SW 1271 (cell line): ENCODE measurements at places on chromosomes 5 and 9.

DNA sequence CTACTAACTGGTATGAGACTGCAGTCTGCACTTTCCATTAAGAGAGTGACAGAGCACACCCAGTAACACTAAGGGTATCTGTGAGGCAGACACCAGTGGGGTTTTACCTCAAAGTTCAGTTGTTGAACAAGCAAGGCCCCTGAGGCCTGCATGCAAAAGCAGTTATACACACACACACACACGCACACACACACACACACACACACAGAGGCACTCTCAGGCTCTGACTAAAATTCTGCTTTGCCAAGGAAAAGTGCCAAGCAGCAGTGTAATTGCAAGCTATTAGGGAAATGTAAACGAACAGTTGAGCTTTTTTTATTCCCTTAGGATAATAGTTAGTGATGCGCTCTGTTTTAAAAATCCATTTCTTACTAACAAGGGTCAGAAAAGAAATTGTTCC lies 377.1 kb downstream of the SPOCK1 start:
- no peak for DNase-seq

GRCh38 chr9:16282216-16282615 lies 588.3 kb downstream of the BNC2 start:
- no peak for DNase-seq

DNA sequence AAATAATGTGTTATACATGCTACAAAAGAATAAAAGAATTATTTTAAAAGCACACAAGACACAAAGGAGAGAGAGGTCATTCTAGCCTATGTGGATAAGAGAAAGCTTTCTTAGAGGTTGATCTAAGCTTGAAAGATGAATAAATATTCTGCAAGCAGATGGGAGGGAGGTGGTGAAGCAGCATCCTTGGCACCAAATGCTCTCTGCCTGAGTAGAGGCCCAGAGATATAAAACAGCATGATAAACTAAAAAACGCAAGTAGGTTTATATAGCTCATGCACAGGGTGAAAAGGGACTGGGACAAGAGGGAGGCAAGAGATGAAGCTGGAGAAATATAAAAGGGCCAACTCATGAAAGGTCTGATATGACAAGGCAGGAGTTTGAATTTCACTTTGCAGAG lies 283.2 kb upstream of the POU5F2 start:
- DNase-seq = no peak

GRCh38 chr9:136975644-136976043 lies 1.7 kb upstream of the PTGDS start:
- DNase-seq = no peak

DNA sequence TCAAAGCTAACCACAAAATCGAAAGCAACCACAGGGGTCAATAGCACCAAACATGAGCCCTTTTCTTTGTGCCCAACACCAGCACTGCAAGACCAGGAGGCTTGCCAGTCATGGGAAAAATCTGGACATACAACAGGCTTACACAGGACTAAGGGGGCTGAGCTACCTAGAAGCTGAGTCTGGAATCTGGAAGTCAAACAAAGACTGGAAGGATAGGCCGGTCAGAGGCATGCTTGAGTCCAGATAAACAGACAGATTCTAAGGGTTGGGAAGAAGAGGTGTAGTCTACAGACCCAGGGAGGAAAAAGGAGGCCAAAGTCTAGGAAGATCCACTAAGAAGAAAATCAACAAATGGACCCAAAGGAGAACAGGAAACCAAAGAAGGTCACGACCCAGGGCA lies 73.3 kb downstream of the MYO10 start:
- DNase-seq = no peak

DNA sequence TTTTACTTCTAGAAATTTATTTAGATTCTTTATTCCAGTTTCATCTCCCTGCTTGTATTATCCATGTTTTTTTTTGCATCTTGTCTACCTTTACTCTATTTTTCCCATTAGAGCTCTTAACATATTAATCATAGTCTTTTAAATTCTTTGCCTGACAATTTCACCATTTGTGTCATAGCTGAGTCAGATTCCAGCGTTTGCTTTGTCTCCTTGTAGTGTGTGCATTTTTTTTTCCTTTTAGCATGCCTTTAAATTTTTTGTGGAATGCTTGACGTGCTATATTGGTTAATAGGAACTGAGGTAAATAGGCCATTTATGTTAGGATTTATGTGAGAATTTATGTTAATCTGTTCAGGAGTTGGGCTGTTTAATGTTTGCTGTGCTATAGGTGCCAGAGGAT lies 41.8 kb upstream of the NFIL3 start:
- no peak for DNase-seq

DNA sequence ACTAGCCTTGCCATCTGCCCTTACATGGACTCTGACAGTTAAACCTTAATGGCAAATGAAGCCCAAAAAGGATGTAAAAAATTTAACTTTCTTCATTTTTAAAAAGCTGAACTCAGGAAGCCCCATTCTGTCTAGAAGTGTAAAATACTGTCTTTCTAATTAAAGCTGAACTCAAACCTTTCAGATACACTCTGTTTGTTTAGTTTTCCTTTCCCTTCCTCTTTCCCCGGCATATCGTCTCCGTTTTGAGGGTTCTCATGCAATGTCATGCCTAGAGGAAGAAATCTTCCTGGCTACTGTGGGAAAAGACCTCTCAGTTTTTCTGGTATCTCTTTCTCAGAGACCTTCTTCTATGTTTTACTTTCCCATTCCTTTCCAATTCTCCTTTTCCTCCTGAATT lies 841.5 kb downstream of the DTWD2 start:
- no peak for DNase-seq

GRCh38 chr9:130988905-130989304 lies 20.1 kb upstream of the LAMC3 start:
- DNase-seq = no peak

GRCh38 chr9:30198463-30199309 lies 2185.8 kb upstream of the ACO1 start:
- DNase-seq = no peak

DNA sequence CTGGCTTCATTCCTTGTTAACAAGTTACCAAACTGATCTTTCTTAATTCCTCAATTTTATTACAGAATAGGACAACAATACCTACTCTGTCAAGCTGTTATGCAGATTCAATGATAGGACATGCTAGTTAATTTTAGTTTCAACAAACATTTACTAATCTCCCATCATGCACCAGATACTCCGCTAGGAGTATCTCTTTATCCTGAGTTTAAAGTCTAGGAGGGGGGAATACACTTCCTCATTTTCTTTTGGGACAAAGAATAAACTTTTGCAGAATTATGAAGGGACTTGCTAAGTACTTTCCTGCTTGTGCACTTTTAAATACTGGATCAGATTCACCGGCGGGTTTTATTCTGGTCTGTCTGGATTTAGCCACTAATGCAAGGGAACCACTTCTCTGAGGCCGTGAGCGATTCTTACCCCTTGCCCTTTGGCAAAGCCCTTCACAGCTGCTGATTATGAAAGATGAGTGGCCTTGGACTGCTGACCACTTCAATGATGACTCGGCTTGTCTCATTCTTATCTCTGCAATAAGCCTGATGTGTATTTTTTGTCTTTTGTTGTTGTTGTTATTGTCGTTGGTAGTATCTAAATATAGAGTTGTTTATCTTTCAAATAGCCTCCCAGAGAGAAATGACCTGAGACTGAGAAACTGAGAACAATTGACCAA lies 73.9 kb downstream of the RMI1 start:
- DNase-seq = no peak

DNA sequence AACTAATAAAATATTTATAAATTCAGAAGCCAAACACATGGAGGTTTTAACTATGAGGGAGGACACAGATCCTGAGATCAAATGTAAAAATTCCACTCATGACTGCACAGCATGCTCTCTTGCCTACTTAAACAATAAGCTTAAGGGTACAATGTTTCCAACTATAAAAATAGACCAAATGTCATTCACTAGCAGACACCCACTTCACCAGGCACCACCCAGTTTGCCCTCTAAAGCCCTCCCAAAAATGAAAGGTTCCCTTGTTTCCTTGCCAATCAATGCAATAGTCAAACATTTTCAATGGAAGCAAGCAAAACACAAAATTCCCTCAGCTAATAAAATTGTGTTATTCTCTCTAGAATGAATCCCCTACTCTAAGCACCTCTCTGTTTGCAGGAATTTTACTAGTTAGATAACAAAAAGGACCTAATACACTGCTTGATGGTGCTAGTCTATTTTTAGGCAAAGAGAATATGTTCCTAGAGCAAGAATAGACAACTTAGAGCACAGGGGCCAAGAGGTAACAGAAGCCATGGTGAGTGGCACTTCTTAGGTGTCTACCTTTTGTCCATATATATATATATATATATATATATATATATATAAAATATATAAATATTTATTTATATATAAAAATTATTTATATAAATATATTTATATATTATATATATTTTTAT lies 135.3 kb downstream of the HOMER1 start:
- DNase-seq = no peak

DNA sequence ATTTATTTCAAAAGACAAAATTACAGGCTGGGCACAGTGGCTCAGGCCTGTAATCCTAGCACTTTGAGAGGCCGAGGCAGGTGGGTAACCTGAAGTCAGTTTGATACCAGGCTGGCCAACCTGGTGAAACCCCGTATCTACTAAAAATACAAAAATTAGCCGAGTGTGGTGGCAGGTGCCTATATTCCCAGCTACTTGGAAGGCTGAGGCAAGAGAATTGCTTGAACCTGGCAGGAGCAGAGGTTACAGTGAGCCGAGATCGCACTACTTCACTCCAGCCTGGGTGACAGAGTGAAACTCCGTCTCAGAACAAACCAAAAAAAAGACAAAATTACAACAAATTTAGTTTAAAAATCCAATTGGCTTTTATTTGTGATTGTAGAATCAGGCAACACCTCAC lies 14.3 kb upstream of the SLC30A5 start:
- DNase-seq = no peak

DNA sequence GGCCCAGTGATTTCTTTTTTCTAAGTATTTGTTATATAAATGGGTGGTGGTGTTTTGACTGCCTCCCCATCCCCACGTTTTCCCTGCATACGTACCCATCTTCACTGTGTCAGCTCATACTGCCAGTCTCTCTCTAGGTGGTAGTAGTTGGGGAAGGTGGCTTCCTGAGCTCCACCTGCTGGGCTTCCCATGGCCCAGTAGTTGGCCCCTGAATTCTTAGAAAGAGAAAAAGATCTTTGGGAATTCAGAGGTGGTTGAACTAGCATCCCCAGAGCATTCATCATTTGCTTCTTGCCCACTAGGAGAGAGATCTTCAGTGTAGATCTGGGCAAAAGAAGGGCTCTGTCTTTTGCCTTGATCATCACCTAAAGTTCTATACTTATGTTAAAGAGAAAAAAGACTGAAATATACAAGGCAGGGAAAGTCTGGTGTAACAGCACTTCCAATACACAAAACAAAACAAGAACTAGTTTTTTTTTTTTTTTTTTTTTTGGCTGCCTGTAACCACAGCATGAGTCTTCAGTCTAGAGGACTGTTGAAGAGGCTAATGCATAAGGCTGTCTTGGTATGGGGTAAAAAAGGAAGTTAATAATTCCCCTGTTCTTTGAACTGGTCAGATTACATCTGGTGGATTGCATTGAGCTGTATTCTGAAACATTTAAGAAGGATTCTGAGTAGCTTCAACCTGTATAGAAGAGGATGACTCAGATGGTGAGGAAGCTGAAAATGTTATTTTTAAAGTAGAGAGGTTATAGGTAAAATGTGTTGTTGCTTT lies 128.7 kb downstream of the ATG10 start:
- DNase-seq = no peak

DNA sequence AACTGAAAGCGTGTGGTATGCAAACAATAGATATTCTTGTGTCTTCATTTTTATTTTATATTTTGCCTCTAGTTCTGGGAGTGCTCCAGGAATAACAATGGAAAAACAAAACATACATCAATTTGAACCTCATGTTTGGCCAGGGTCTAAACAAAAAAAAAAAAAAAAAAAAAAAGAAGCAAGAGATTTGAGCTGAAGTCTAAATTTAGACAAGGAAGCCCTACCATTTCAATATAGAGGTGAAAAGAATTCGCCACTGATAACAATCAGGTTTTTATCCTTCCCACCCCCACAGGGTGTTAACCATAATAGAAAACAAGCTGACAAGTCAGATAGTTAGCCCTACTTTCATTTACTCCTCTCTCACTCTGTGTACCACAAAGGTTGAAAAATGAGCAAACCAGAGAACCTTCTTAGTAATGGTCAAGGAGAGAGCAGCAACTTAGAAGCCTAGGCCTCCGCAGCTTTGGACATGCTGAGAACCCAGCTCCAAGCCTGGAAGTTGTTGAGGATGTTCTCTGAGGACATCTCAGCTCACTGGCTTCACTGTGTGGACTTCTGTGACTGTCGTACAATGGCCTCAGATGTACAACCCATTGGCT lies 118.2 kb upstream of the HMHB1 start:
- DNase-seq = no peak

- DNase-seq = no peak
Measured at GRCh38 chr5:124463851-124464250, 282.6 kb downstream of the ZNF608 start.

GRCh38 chr9:8186560-8186959 lies 387.0 kb upstream of the DMAC1 start:
- no peak for DNase-seq

- DNase-seq = no peak
Measured at GRCh38 chr9:78573205-78573604, 276.3 kb downstream of the PSAT1 start.

DNA sequence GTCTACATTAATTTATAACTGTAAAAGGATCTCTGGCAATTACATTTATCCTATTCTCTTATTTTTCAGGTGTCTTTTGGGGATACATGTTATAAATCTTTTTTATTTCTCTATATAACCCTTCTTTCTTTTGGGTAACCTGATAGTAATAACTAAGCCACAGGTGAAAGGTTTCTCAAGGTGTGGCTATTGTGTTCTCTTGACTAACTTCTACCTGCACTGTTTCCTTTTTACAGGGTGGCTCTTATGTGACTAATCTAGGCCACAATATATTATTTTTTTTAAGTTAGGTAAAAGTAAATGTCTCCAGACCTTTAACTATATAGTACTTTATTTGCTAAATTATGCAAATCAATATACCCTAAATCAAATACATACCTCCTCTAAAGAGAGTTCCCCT lies 193.2 kb downstream of the EFNA5 start:
- no peak for DNase-seq
